Activated CD4-positive, alpha-beta T cell treated with anti-CD3 and anti-CD28 coated beads for 36 hours (primary cell): ENCODE measurements at places on chromosomes 16 and 17. TPM values are rescaled to one million over a fixed set of nuclear protein-coding genes. Genes with fewer than 3 reads are reported as not detected.

Gene ALKBH5
- 168 TPM for total RNA-seq

Gene TNFRSF12A
- 7.7 TPM for total RNA-seq

Gene SLC5A11
- total RNA-seq: not detected

Gene SLC38A8
- not detected for total RNA-seq

Gene TBC1D3I
- 0.28 TPM for total RNA-seq

Gene KREMEN2
- total RNA-seq: not detected

Gene ZKSCAN2
- 5.6 TPM for total RNA-seq

Gene CXCL16
- 1.7 TPM for total RNA-seq

Gene NLRC3
- 14.9 TPM for total RNA-seq

Gene CA7
- not detected for total RNA-seq

Gene RNF112
- total RNA-seq: 0.26 TPM

Gene KCTD5
- total RNA-seq: 24.0 TPM

Gene THUMPD1
- 38.0 TPM for total RNA-seq

Gene PYY
- total RNA-seq: not detected

Gene CTRL
- 3.5 TPM for total RNA-seq

Gene KCTD11
- total RNA-seq: 6.1 TPM

Gene TGFB1I1
- 1.1 TPM for total RNA-seq

Gene KRT12
- total RNA-seq: not detected

Gene CPHXL2
- not detected for total RNA-seq

Gene RNPS1
- 445 TPM for total RNA-seq

Gene ZNF750
- total RNA-seq: not detected

Gene NLE1
- total RNA-seq: 38.1 TPM

Gene HS3ST2
- total RNA-seq: not detected

Gene LGALS9
- total RNA-seq: 33.7 TPM

Gene XYLT1
- 5.1 TPM for total RNA-seq

Gene SETD1A
- 21.7 TPM for total RNA-seq

Gene NAE1
- total RNA-seq: 102 TPM

Gene CDH11
- total RNA-seq: not detected

Gene ADAD2
- total RNA-seq: 0.18 TPM

Gene APRT
- total RNA-seq: 105 TPM

Gene KRT34
- not detected for total RNA-seq

Gene TP53TG3F
- 0.19 TPM for total RNA-seq

Gene CACNA1G
- total RNA-seq: not detected

Gene DNAJA3
- 93.9 TPM for total RNA-seq

Gene SLC35G6
- not detected for total RNA-seq

Gene GJC1
- total RNA-seq: 3.7 TPM
